ENCODE measurements at places on chromosomes 16 and 17.

DNA sequence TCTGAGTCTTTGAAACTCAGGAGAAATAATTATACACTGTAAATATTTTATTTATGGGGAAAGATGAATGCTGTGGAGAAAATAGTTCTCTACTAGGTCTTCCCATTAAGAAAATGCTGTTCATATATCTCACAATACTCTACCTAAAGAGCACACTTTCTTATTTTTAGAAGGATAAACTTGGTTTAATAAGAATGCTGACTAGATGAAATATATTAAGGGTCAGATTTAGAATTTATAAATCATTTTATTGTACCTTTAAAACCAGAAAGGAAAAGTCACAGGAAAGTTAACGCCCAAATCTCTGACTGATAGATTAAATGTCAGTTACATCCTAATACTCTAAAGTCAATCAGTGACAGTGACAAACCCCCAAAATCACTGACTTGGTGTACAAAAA, 48.7 kb downstream of the SLC6A4 start:
- no peak for DNase-seq

DNA sequence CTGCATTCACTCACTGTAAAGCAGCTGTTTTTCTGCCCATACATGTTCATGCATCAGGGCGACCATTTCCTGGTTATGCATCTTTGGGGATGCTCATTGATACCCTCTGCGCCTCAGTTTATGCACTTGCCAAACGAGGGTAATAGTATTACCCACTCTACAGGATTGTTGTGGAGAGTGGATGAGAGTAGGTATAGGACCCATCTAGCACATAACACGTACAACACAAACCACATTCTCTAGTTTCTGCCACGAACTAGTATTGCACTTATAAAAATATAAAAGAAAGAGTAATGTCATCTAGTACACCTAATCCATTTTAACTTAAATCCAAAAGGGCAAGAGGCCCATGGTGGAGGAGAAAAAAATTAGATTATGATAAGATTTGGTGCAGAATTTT, 231.7 kb downstream of the SLC39A11 start:
- DNase-seq, result no peak

- no peak for DNase-seq
Measured at GRCh38 chr16:17270683-17271109, 200.1 kb downstream of the XYLT1 start.

- no peak for DNase-seq
Measured at GRCh38 chr17:39200957-39201510, 951 bp downstream of the RPL19 start.

- DNase-seq, result no peak
Measured at GRCh38 chr16:75192606-75193264, 14.2 kb downstream of the CTRB2 start.

DNA sequence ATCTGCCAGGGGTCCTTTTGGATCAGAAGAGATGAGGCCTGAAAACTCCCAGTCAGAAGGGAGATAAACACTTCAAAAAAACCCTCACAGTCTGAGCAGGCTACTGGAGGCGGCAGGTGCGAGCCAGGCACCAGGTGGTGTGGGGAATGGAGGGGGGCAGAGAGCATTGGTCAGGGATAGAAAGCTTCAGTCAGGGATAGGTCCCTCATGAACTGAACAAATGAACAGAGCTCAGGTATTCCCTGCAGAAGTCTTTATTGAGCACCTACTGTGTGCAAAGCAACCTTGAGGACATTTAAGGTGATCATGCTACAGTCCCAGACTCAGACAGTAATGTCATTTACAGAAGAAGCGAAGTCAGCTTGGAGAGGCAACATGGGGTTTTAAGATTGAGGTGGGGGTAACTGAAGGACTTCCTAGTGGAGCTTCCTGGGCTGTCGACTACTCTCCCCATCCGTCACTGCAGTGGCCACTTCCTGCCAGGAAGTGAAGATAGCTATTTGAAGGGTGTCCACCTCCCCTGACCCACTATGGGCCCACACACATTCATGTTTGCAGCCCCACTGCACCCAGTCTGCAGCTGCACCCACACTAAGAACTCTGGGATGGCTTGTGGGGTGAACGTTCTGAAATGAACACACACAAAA, 3.2 kb downstream of the KIFC3 start:
- no peak for DNase-seq

Measured in upper lobe of right lung (tissue), 1 donor.